Activated CD8-positive, alpha-beta memory T cell treated with anti-CD3 and anti-CD28 coated beads for 1 hour (primary cell): ENCODE measurements at places on chromosomes 11 and 22.

DNA sequence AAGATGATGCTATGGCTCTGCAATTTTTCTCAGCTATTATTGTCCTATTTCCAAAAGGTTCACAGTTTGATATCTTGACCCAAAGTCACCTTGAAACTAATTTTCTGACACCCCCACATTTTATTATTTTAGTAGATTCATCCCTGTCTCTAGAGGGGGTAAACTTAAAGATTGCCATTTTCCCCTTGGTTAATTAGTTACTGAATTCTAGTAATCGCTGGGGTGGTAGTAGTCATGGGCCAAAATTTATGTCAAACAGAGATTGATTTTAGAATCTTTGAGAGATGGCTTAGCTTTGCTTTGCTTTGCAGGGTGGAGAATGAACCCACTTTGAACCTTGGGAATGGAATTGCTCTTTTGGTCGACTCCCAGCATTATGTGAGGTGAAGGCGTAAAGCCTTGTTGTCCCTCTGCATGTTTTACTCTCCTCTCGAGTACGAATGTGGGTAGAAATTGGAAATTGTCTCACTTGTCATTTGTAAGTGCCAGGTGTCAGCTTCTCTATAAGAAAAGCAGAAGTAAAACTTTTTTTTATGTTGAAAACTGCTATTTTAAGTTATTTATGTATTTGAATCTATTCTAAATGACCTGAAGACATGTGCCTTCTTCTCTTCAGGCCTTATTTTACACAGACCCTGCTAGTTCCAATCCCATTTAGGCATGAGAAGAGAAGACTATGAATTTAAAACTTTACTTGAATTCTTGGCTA, 42.4 kb upstream of the RCE1 start:
- no peak for DNase-seq

DNA sequence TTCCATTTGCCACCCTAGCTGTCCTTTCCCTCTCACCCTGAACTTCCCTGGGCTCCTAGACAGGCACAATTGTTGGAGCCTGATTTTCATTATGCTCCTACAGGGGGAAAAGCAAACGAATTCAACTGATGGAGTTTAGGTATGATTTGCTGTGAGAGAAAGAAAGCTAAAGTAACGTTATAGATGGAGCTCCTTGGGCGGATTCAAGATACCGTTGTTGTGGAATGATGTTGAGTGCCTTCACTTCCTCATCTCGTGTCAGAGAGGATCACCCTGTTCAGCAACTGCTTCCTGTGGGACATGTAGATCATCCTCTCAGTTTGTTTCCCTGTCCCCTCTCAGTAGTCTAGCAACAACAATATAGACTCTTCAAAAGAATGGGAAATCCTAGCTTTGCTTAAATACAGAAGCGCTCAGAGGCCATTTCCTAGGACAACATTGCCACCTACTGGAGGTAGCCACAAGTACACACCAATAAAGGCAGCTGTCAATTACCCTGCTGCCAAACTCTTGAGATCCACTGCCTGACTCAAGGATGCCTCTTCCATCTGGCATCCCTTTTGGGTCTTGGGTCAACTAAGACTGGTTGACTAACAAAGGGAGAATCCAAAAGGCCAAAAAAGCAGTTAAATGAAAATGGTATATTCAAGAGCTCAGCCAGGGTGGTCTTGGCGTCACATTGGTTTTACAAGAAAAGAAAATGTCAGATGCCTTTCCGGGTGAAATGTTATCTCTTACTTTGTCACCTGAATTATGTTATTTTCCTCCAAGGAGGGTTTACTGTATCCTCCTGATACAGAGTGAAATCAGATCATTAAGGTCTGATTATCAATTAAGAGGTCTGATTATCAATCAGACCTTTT, 13.5 kb upstream of the DTX4 start:
- no peak for DNase-seq

GRCh38 chr22:21606775-21607174, 23.0 kb downstream of the YDJC start:
- DNase-seq: no peak

- no peak for DNase-seq
Observed at GRCh38 chr11:45872651-45873356, 12.6 kb upstream of the MAPK8IP1 start.

- no peak for DNase-seq
Observed at GRCh38 chr11:123507043-123507442, 77.0 kb downstream of the GRAMD1B start.

DNA sequence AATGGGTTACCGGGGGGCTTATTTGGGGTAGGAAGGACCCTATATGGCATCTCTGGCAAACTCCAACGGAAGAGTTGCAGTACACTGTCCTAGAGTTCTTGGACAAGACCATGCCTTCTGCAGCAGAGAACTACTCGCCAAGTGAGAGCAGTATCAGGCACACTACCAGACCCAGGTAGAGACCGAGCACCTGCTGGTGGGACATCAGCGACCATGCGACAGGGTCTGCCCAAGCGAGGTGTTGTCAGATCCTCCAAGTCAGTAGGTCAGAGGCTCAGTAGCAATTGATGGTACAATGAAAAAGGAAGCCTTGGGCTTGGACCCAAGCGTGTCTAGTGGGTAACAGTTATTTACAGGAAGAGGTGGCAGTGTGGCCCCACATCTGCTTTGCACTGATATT, 3.1 kb upstream of the CHKB start:
- no peak for DNase-seq

DNA sequence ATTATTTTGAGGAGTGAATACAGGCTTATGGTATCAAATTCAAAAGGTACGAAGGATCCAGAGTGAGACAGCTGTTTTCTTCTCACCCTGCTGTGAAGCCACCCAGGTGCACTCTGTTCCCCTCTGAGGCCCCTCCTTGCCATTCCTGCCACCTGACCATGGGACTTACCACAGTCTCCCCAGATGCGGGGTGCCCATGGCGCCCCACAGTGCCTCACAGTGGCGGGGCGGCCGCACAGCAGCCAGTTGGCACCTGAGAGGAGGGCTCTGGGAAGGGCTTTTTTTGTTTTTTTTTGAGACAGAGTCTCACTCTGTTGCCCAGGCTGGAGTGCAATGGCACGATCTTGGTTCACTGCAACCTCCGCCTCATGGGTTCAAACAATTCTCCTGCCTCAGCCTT, 151.7 kb downstream of the CEP164 start:
- no peak for DNase-seq

DNA sequence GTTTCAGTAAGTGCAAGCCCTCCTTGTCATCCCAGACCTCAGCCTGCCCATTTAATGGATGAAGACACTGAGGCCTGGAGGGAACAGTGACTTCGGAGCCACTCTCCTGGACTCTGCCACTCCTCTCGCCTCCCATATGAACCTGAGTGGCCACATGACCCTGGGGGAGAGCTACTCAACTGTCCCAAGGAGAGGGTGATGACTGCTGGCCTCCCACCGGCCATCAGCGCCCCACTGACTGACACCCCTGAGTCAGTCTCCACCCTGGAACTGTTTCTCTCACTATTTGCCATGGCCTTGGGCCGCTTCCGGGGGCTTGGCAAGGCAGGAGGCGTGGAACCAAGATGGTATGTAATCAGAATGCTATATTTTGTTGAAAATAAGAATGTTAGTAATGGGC, 17.1 kb downstream of the LRP5 start:
- no peak for DNase-seq

GRCh38 chr11:115276799-115277198, 227.4 kb downstream of the CADM1 start:
- no peak for DNase-seq

GRCh38 chr22:49464037-49464436, 363.6 kb downstream of the BRD1 start:
- DNase-seq: no peak

GRCh38 chr11:60263402-60263801, 17.1 kb upstream of the MS4A4A start:
- no peak for DNase-seq
